ENCODE measurements at places on chromosomes 11 and 22.

GRCh38 chr11:29483831-29484230 lies 533.0 kb downstream of the KCNA4 start:
- no peaks in the 10 kb centered on the region for H3K27me3 ChIP-seq
- H3K27ac ChIP-seq, result no peak overlapping the region
- no peak for DNase-seq
- no peak overlapping the region for H3K4me3 ChIP-seq
- H3K36me3 ChIP-seq, result no peaks in the 10 kb centered on the region

- H3K4me3 ChIP-seq, result no peak overlapping the region
- no peaks in the 10 kb centered on the region for H3K4me1 ChIP-seq
- H3K36me3 ChIP-seq, result no peaks in the 10 kb centered on the region
- H3K27me3 ChIP-seq, result no peaks in the 10 kb centered on the region
- DNase-seq, result no peak
Observed at GRCh38 chr11:117959438-117960149, 26.6 kb upstream of the IL10RA start.

DNA sequence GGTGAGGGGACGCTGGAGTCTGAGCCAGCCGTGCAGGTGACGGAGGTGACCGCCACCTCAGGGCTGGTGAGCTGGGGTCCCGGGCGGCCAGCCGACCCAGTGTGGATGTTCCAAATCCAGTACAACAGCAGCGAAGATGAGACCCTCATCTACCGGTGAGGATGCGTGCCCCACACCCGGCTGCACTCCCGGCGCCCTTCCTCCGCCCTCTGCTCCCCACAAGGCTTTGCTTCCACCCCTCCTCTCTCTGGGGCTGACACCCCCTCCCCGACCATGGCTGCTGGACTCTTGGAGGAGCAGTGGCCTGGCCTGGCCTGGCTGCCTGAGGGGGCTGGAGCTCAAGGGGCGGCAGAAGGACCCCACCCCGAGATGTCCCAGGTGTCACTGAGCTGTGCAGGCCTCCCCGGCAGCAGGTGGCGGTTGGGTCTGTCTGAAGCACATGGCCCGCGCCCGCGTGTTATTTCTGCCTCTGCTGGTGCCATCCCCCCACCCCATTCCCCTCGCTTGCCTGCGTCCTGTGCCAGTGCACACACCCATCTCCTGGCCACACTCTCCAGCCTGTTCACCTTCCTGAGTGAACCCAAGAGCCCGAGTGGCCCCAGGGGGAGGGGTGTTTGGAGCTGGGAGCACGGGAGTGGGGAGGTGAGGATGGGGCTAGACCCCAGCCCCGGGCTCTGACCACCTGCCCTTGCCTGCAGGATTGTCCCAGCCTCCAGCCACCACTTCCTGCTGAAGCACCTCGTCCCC lies 2.2 kb downstream of the LRFN4 start:
- no peak overlapping the region for H3K27ac ChIP-seq
- no peak overlapping the region for H3K4me3 ChIP-seq
- no peaks in the 10 kb centered on the region for H3K4me1 ChIP-seq
- no peaks in the 10 kb centered on the region for H3K27me3 ChIP-seq

GRCh38 chr11:66467034-66467659 lies 442 bp downstream of the PELI3 start:
- no peaks in the 10 kb centered on the region for H3K27me3 ChIP-seq
- H3K4me1 ChIP-seq, result peaks cover 4% of the 10 kb centered on the region
- H3K36me3 ChIP-seq, result no peaks in the 10 kb centered on the region
- DNase-seq, result no peak
- H3K27ac ChIP-seq, result peak overlapping the region; percentile 93

DNA sequence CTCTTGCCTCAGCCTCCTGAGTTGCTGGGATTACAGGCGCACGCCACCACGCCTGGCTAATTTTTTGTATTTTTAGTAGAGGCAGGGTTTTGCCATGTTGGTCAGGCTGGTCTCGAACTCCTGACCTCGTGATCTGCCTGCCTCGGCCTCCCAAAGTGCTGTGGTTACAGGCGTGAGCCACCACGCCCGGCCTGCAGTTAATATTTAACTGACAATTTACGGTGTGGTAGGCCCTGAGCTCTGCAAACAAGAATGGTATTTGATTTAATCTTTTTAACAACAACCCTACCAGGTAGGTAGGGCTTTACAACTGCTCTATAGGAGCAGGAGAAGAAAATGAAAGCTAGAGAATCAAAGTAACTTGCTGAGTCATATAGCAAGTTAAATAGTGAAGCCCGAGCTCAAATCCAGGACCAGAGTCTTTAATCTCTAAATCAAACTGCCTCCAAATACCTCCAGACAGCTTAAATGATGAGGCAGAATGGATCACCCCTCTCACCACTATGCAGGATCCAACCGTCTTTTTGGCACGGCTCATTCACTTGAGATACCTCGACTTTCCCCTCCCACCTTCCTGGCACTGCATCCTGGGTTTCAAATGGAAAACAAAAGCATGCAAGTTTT lies 9.4 kb downstream of the UEVLD start:
- no peaks in the 10 kb centered on the region for H3K36me3 ChIP-seq
- H3K4me3 ChIP-seq, result peak overlapping the region; percentile 2
- H3K27ac ChIP-seq, result peak overlapping the region; percentile 62
- DNase-seq, result no peak

DNA sequence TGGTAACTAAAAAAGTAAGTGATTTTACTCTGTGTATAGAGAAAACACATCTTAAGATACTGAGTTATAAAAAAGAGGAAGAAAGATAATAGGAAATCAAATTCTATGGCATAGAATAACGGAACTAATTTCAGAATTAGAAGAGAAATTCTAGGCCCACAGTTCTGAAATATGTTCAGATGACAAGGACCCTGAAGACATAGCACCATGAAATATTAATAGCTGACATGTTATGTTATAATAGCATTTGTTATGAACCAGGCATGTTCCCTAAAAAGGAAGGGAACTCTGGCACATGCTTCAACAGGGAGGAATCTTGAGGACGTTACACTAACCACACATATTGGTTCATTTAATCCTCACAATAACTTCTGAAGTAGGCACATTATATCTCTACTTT lies 32.7 kb downstream of the PRDM10 start:
- no peaks in the 10 kb centered on the region for H3K4me1 ChIP-seq
- H3K27me3 ChIP-seq, result no peaks in the 10 kb centered on the region
- H3K36me3 ChIP-seq, result no peaks in the 10 kb centered on the region
- no peak overlapping the region for H3K4me3 ChIP-seq
- no peak for DNase-seq

- no peaks in the 10 kb centered on the region for H3K4me1 ChIP-seq
- H3K36me3 ChIP-seq, result no peaks in the 10 kb centered on the region
- H3K27ac ChIP-seq, result peak overlapping the region; percentile 96
- H3K27me3 ChIP-seq, result no peaks in the 10 kb centered on the region
Observed at GRCh38 chr11:65014726-65015227, 817 bp downstream of the ARL2 start.

DNA sequence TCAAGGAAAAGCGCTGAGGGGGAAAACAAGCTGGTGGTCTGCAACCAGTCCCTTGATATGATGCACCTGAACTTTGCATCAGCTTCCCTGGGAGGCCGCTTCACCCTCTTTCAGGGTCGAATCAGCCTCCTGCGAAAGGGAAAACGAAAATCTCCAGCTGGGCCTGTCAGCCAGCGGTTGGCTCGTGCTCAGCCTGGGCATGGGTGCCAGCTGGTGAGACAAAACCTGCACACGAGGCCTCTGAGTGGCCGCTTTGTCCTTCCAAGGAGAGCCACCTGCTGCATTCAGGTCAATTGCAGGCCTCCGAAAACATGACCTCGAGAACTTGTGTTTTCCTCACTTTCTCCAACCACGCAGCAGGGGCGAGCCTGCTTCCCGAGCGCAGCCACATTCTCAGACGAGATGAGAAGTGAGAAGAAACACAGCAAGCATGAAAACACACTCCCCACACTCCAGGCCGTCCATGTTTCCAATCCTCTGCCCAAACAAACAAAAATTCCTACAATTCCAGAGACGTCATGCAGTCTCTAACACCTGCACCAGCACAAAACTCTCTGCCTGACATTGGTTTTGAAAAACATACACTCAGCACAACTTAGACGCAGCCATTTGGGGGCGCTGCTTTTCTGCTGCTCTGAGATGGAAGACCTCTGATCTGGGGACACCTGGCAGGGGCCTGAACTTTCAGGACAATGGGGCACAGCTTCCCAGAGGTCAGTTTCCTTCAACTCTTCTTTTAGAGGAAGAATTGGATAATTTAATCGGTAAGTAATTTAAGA lies 77.1 kb downstream of the DHCR7 start:
- H3K36me3 ChIP-seq, result no peaks in the 10 kb centered on the region
- no peak overlapping the region for H3K4me3 ChIP-seq
- no peaks in the 10 kb centered on the region for H3K4me1 ChIP-seq
- DNase-seq, result no peak
- H3K27me3 ChIP-seq, result no peaks in the 10 kb centered on the region

GRCh38 chr11:93072229-93072914 lies 102.9 kb downstream of the MTNR1B start:
- H3K27ac ChIP-seq, result no peak overlapping the region
- no peak overlapping the region for H3K4me3 ChIP-seq
- H3K27me3 ChIP-seq, result no peaks in the 10 kb centered on the region
- no peak for DNase-seq
- no peaks in the 10 kb centered on the region for H3K36me3 ChIP-seq
- no peaks in the 10 kb centered on the region for H3K4me1 ChIP-seq

DNA sequence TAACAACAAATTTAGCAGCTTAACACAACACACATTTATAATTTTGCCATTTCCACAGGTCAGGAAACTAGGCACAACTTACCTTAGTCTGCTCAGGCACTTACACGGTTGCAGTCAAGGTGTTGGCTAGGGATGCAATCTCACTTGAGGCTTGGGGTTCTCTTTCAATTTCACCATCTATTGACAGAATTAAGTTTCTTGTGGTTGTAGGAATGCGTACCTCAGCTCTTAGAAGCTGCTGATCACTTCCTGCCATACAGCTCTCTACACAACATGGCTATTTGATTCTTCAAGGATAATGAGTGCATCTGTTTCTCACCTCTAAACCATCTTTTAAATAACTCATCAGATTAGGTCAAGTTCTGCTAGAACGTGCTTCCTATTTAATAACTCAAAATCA lies 968.1 kb downstream of the LRRC4C start:
- H3K36me3 ChIP-seq, result no peaks in the 10 kb centered on the region
- no peak overlapping the region for H3K27ac ChIP-seq
- no peaks in the 10 kb centered on the region for H3K4me1 ChIP-seq
- DNase-seq, result no peak
- no peak overlapping the region for H3K4me3 ChIP-seq
- no peaks in the 10 kb centered on the region for H3K27me3 ChIP-seq

GRCh38 chr11:8813658-8814057 lies 97.3 kb upstream of the AKIP1 start:
- no peak for DNase-seq
- H3K27me3 ChIP-seq, result no peaks in the 10 kb centered on the region
- H3K27ac ChIP-seq, result peak overlapping the region; percentile 95
- H3K36me3 ChIP-seq, result no peaks in the 10 kb centered on the region

- peak; percentile 55 for DNase-seq
- H3K36me3 ChIP-seq, result no peaks in the 10 kb centered on the region
- H3K4me1 ChIP-seq, result peaks cover 9% of the 10 kb centered on the region
- peak overlapping the region; percentile 58 for H3K27ac ChIP-seq
Observed at GRCh38 chr11:45021692-45022141, 71.0 kb upstream of the TP53I11 start.

DNA sequence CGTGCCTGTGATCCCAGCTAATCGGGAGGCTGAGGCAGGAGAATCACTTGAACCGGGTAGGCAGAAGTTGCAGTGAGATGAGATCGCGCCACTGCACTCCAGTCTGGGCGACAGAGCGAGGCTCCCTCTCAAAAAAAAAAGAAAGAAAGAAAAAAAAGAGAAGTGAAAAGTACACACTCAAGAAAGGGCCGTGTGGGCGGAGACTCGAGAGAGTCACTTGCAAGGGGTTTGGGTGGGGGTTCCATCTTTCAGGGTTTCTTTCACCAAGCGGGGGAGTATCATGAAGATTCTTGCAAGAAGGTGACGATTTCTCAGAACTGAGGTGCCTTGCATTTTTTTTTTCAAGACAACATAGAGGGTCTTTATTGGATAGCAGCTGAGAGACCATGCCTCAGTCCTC lies 4.0 kb upstream of the IFITM5 start:
- no peak overlapping the region for H3K27ac ChIP-seq
- no peaks in the 10 kb centered on the region for H3K27me3 ChIP-seq
- DNase-seq, result no peak
- no peaks in the 10 kb centered on the region for H3K4me1 ChIP-seq

- no peaks in the 10 kb centered on the region for H3K4me1 ChIP-seq
- H3K4me3 ChIP-seq, result no peak overlapping the region
- H3K27me3 ChIP-seq, result no peaks in the 10 kb centered on the region
- no peak for DNase-seq
- no peak overlapping the region for H3K27ac ChIP-seq
Observed at GRCh38 chr11:116731097-116731761, 41.6 kb downstream of the BUD13 start.

DNA sequence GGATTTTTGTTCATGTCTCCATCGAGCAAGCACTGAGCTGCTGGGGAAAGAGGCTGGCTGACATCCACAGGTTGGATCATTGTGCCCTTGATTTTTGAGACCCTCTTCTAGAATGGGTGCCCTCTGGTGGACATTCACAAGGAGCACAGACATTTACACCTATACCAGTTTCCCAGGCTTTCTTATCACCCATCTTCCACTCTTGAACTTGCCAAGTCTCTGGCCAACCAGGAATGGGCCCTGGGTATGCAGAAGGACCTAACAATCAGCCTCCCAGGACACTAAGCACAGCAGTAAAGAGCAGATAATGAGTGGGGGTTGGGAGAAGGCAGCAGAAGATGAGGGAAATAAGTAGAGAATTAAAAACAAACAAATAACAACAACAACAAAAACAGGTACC lies 5.7 kb upstream of the INTS4 start:
- H3K36me3 ChIP-seq, result no peaks in the 10 kb centered on the region
- peak; percentile 26 for DNase-seq
- no peaks in the 10 kb centered on the region for H3K4me1 ChIP-seq
- no peak overlapping the region for H3K27ac ChIP-seq
- H3K4me3 ChIP-seq, result no peak overlapping the region

Measured in breast epithelium (tissue), 4 donors.